Activated CD4-positive, CD25-positive, alpha-beta regulatory T cell treated with anti-CD3 and anti-CD28 coated beads, Interleukin-2, amount 50 U/mL, for 16 hours (primary cell): ENCODE measurements at places on chromosomes 11 and 22.

GRCh38 chr11:1728931-1729691 lies 21.3 kb downstream of the IFITM10 start:
- DNase-seq: no peak

GRCh38 chr11:72981971-72982685 lies 160.0 kb downstream of the FCHSD2 start:
- DNase-seq: no peak

DNA sequence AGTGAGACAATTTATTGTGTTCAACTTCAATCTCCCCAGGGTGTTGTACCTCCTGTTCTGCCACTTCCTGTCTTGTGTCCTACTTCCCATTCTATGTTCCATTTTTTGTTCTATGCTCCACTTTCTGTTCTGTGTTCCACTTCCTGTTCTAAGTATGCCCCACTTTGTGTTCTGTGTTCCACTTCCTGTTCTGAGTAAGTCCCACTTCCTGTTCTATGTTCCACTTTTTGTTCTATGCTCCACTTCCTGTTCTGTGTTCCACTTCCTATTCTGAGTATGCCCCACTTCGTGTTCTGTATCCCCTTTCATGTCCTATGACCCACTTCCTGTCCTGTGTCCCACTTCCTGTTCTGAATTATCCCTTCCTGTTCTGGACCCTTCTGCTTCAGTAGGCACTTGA lies 732.7 kb downstream of the TBC1D22A start:
- DNase-seq: no peak

GRCh38 chr11:11135820-11136476 lies 217.1 kb downstream of the CSNK2A3 start:
- DNase-seq: no peak

GRCh38 chr22:17950651-17951214 lies 73.6 kb downstream of the MICAL3 start:
- DNase-seq: no peak

- DNase-seq: no peak
Measured at GRCh38 chr11:131912134-131912533, 541.7 kb downstream of the NTM start.

DNA sequence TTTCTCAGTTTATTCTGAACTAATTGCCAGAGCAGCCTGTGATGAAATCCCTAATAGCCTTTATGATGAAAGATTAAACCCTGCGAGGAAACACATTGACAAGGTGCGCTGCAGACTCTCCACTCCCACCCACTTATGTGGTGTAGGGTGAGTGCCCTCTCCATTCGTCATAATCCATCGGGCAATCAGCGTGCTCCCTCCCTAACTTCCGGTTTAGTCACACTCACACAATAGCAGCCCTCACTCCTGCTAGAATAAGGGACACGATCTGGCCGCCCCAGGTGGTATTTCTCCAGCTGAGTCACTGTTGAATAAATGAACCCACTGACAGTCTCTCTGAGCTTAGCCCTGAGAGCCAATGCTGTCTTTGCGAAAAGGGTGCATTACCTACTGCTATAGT lies 188.3 kb downstream of the OPCML start:
- no peak for DNase-seq

GRCh38 chr11:58945663-58946062 lies 6.4 kb downstream of the GLYATL1 start:
- DNase-seq: no peak
